Activated CD4-positive, CD25-positive, alpha-beta regulatory T cell treated with anti-CD3 and anti-CD28 coated beads, Interleukin-2, amount 50 U/mL, for 72 hours (primary cell): ENCODE measurements at places on chromosomes 5 and 9.

GRCh38 chr9:131397100-131397790 lies 3.4 kb downstream of the PRRC2B start:
- DNase-seq, result no peak

- no peak for DNase-seq
Observed at GRCh38 chr9:130236436-130236985, 29.0 kb upstream of the HMCN2 start.

GRCh38 chr9:133760713-133761290 lies 22.6 kb upstream of the SARDH start:
- no peak for DNase-seq

- no peak for DNase-seq
Observed at GRCh38 chr9:13735181-13735580, 455.7 kb upstream of the MPDZ start.

DNA sequence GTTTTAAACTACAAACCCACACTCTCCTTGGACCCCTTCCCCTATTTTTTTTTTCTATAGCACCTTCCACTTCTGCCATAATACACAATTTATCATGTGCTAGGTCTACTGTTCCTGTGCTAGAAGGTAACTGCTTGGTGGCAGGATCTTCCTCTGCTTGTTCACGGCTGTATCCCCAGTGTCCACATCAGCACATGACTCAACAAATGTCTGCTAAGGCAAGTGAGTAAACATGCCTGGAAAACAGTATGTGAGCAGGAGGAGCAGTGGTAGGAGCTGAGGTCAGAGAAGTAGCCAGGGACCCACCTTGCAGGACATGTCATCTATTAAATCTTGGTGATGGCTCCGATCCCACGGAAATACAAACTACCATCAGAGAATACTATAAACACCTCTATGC lies 79.4 kb downstream of the AUH start:
- DNase-seq, result no peak

- DNase-seq, result no peak
Observed at GRCh38 chr9:92983984-92984589, 36.8 kb downstream of the FGD3 start.

GRCh38 chr5:17203329-17204132 lies 13.9 kb upstream of the BASP1 start:
- no peak for DNase-seq

GRCh38 chr5:158022837-158023236 lies 163.9 kb upstream of the CLINT1 start:
- DNase-seq, result no peak

- no peak for DNase-seq
Observed at GRCh38 chr9:114138552-114138971, 16.8 kb upstream of the COL27A1 start.

DNA sequence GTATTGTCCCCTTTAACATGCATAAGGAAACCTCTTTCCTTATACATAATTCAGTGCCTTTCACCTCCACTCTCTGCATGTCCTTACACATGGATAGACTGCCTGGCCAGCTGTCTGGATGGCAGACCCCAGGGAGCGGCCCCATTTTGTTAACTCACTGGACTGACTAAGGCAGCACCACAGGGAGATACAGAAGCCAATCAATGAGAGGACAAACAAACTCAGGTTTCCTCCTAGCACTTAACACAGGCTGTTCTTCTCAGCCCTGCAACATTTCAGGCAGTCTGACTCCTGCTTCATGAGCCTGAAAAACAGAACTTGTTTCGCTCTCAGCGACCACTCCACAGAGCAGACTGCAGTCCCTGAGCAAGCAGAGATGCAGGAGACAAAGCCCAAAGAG lies 135.4 kb upstream of the RASEF start:
- no peak for DNase-seq

DNA sequence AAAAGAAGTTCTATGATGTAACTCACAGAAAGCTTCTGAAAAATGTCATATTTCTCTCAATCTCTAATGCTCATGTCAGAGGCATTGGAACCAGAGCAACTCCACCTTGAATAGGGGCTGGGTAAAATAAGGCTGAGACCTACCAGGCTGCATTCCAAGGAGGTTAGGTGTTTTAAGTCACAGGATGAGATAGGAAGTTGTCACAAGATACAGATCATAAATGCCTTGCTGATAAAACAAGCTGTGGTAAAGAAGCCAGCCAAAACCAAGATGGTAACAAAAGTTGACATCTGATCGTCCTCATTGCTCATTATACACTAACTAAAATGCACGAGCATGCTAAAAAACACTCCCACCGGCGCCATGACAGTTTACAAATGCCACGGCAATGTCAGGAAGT lies 411.1 kb upstream of the GRIA1 start:
- DNase-seq, result no peak

DNA sequence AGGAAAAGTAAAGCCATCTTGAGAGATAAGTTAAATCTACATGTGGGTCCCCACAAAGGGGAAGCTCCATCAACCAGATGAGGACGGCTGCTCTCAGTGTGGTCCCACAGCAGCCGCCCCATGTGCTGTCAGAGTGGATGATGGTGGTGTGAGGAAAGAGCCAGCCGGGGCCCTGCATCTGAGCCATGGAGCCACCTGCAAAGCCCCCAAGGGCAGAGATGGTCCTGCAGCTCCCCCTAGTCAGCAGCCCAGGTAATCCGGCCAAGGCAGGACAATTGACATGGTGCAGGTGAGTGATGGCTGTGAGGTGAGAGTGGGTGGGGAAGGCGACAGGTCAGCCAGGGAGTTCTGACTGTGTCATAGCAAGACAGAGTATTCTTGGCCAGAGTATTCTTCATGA lies 458.8 kb downstream of the ICE1 start:
- no peak for DNase-seq

GRCh38 chr5:84069608-84070179 lies 315.0 kb downstream of the EDIL3 start:
- DNase-seq, result no peak

DNA sequence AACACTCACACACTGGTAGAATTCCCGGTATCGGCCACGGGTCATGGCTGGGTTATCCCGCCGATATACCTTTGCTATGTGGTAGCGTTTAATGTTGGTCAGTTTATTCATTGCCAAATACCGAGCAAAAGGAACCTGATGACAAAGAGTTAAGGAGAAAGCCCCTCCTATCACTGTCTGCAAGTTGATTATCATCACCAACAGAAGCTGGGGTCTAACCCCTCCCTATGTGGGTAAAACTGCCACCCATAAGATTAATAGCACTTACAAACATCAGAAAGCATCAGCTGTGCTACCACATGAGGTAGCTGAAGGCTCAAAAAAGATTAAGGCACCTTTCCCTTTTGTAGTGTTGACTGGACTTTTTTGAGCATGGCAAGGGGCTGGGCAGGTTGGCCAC lies 5.6 kb upstream of the DND1 start:
- DNase-seq, result no peak

GRCh38 chr9:69246629-69247028 lies 72.6 kb downstream of the TJP2 start:
- DNase-seq, result no peak

- no peak for DNase-seq
Observed at GRCh38 chr9:91502475-91502874, 78.8 kb upstream of the NFIL3 start.

DNA sequence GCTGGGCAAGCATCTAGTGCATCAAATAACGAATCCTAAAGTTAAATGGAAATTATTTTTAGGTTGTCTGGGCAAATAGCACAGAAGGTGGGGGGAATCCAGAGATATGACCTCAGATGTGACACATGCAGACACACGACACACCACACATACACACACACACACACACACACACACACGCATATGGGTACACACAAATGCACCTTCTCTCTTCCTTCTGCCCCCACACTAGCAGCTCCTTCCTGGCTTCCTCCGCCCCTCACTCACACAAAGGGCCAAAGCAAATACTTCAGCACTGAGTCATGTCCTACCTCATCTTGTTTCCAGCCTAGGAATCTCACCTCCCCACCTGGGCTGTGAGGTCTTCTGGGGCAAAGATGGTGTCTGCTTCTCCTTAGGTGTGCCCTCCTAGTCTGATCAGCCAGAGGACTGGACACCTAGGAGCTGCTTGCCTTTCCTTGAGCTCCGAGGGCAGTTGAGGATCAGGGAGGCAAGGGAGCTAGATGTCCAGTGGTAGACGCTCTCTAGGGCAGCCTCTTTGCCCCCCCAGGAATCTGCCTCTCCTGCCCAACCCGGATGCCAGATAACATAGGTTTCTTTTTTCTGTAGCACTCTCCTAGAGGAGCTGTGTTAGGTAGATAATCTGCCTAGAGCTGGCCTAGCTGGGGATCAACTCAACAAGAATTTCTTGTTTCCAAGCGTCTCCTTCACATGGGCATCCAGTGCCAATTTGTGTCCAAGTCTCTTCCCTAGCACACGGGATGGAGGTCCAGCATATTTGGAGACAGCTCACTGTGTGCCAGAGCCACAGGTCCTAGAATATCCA lies 14.3 kb upstream of the JADE2 start:
- no peak for DNase-seq

GRCh38 chr9:134690946-134691694 lies 49.5 kb downstream of the COL5A1 start:
- DNase-seq, result no peak

DNA sequence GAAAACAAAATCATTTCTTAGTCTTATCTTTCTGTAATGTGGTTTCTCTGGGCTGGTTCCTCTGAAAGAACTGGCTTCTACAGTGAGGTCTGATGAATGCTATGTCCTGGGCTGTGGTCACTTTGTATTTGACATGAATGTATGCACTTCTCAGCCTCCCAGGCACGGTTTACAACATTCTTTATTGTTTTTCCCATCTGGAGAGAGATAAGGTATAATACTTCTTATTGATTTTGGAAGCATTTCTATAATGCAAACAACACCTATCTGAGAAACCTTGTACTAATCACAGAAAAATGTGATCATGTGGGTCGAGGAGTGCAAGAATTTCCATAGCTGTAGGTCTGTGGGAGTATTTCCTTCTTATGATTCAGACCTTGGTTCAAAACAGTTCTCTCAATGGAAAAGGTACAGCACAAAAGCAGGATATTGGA lies 46.9 kb downstream of the ACTBL2 start:
- no peak for DNase-seq

- DNase-seq, result no peak
Observed at GRCh38 chr9:126304971-126305320, 21.7 kb upstream of the MVB12B start.

DNA sequence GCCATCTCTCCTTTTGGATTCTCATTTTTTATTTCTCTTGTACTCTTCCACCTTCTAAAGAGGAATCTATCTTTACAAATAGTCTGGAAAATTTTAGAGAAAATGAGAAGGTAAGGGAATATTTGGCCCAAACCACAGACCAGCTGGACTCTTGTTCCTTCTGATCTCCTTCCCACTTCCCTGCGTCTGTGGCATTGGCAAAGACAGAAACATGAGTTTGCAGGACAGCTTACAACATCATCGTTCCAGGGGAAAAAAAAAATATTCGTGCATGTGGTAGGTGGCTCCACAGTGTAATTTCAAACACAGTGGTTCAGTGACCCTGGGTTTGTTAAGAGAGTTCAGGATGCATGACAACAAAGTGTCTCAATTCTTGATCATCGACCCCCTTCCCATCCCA lies 755.0 kb downstream of the DNAH5 start:
- no peak for DNase-seq

DNA sequence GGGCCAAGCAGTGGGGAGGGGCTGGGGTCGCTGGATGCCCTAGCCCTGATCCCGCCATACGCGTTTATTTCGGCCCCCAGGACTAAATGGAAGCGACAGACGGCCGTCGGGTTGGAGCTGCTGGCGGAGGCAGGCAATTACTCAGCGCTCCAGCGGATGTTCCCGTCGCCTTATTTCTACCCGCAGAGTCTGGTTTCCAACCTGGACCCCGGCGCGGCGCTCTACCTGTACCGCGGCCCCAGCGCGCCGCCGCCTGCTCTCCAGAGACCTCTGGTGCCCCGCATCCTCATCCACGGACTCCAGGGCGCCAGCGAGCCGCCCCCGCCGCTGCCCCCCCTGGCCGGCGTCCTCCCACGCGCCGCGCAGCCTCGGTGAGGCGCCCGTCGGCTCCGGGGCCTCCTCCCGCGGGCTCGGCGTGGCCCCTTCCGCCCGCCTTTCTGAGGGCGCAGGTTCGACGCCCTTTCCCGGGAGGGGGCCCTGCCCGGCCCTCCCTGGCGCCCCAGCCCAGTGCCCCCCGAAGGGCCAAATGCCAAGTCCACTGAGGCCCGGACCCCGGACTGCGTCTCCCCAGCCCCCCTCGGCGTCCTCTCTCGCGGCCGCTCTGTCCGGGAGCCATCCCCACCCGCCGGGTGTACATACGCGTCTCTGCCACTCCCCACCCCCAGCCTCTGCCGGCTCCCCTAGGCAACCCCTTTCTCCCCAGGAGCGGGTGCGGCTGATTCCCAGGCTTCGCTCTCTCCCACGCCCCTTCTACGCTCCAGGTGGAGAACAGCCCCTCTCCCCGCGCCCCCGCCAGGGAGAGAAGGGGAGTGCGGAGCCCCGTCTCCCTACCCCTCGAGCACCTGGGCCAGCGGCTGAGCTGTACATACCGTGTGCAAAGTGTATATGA lies 7.0 kb downstream of the BARHL1 start:
- DNase-seq, result no peak

- no peak for DNase-seq
Observed at GRCh38 chr5:109256486-109256885, 153.3 kb downstream of the PJA2 start.

DNA sequence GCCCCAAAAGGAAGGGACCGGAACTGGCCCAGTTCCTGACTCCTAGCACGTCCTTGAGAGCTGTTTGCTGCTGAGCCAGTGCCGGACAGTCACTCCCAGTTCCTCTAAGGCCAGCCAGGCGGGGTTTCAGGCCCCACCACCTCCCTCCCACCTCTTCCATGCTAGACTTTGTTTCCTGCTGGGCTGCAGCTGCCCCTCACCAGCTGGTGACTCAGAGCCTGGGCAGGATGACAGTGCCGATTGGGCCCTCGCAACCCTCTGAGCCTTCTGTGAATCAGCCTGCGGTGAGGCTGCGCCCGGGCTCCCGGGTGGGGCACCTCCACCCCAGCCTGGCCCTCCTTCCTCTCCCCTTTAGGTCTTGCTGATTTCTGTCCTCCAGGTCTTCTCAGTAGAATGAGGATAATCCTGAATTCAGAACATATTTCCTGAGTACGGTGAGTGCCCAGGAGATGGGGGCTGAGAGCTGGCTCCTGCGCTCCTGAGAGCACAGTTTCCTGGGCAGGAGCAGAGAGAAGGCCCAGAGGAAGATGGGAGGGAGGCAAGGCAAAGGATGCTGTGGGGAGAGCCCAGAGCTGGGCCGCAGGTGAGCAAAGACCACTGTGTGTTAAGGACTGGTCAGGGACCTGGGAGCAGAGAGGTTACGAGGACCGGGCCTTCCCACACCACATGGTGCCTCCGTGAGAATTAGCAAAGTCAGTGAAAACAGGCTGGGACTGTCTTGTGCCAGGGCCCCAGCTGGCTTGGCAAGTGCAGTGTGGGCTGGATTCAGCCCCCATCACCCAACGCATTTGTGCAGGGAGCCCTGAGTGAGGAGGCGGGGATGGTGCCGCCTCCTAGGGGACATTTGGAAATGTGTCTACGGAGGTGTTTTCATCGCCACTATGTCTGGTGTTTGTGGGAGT lies 32.9 kb upstream of the STXBP1 start:
- DNase-seq, result peak; percentile 72

- DNase-seq, result no peak
Observed at GRCh38 chr9:38007016-38007415, 62.0 kb downstream of the SHB start.
